ENCODE measurements at places on chromosomes 7 and 10. TPM values are rescaled to one million over a fixed set of nuclear protein-coding genes. Genes with fewer than 3 reads are reported as not detected.

DNA sequence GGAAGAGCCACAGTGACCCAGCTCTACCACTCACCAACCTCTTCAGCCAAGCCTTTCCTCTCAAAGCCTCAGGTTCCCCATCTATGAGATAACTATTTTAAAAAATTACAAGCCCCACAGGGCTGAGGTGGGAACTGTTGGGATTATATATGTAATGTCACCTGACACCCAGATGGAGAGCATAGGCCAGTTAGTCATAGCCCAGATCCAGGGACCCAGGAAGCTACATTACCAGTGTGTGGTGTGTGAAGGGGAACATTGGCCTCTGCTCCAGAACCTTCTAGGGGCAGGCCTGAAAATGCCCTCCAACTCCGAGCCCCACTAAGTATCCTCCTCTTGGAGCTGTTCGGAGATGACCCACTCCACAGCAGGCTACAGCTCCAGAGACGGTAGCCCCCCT is 162.4 kb downstream of the NRF1 start:
- DNase-seq = no peak

- no peak for DNase-seq
Observed at GRCh38 chr7:5436003-5436678, 12.5 kb upstream of the TNRC18 start.

DNA sequence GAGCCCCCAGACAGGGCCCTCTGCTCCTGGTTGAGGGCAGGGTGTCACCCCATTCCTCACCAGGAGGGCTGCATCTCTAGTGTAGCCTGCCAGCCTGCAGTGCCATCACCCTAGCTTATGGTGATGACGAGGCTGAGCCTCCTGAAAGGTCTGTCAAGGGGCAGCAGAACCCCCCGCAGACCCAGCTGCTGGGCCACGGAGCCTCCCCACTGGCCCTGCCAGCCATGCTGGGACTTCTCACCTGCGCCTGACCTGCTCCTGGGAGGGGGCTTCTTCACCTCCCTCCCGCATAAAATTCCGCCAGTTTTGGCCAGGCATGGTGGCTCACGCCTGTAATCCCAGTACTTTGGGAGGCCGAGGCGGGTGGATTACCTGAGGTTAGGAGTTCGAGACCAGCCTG is 40.4 kb upstream of the RASGEF1A start:
- DNase-seq = no peak

Gene CPN1
- not detected for polyA plus RNA-seq

Gene ARMS2
- polyA plus RNA-seq = not detected

Gene ZSWIM8
- 65.4 TPM for polyA plus RNA-seq

Gene FGL2
- 27.9 TPM for polyA plus RNA-seq

Gene TEX36
- polyA plus RNA-seq = not detected

- no peak for DNase-seq
Observed at GRCh38 chr7:90621125-90621746, 25.1 kb downstream of the CDK14 start.

DNA sequence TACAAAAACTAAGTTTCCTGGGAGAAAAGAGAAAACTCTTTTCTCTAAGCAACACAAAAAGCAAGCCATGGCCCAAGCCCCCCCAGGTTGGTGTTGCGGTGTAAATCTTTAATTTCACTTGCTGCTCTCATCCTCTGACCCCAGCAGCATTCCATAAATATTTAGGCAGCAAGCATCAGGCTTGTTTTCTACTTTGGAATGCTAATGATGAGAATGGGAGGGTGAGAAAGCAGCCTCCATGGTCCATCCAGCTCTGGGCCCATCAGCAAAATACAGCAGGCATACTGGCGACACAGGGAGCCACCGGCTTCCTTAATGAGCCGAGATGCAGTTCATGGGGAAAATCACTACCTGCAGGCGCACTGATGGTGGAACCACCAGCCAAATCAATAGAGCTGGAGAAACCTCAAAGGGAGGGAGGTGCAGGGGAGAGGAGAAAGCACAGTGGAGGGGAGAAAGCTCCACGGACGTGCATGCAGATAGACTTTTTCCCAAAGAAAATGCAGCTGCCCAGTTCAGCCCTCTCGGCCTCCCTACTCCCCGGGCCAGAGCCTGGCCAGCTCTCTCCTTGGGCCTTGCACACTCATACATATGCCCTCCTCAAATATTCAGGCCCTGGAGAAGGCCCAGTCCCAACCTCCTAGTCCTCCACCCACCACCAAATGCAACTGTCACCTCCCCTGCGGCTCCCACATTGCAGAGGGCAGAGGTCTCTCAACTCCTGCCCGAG is 131.9 kb downstream of the GRID1 start:
- DNase-seq = no peak

DNA sequence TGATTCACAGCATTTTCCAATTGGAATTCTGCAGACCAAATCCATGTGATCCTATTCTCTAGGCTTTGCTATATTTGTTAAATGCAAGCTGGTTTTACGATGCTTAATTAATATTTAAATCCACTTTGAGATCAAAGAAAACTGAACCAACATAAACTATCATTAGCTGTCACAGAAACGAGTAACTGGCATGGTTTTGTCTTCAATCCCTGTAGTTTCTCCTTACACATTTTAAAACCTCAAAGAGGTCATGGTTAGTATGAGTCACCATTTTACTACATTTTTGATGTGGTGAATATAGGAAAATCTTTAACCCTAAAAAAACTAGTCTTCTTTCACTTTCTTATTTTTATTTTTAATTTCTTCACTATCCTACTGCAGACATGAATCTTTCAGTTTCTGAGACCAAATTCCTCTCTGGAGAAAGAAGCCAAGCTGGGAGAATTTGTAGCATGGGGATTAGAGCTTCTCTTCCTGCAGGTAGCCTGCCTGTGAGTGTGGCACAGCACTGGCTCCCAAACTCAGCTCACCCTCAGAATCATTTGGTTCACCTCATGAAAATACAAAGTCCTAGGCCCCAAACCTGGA is 8.7 kb upstream of the LIPM start:
- DNase-seq = no peak

DNA sequence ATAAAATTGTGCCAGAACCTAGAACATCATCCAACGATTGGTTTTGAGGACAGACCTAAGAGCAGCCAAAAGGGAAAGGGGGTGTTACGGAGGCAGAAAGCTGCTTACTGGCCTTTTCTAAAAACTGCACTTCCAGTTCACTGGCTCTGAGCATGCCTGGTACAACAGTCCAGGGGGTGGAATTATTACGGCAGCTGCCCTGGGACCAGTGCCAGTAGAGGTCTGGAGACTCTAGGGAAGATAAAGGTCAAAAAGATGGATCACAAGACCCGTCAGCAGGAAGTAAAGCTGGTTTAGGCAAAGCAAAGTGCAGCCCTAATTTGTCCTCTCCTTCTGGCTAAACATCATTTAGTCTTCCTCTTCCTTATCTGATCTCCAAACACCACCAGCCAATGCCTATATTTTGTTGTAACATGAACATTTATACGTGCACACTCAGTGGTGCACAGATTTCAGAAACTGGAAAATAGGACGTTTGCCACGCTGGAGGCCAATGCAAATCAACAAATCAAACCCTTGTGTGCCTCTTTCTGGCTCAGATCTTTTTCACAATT is 216.4 kb upstream of the DPP6 start:
- no peak for DNase-seq

DNA sequence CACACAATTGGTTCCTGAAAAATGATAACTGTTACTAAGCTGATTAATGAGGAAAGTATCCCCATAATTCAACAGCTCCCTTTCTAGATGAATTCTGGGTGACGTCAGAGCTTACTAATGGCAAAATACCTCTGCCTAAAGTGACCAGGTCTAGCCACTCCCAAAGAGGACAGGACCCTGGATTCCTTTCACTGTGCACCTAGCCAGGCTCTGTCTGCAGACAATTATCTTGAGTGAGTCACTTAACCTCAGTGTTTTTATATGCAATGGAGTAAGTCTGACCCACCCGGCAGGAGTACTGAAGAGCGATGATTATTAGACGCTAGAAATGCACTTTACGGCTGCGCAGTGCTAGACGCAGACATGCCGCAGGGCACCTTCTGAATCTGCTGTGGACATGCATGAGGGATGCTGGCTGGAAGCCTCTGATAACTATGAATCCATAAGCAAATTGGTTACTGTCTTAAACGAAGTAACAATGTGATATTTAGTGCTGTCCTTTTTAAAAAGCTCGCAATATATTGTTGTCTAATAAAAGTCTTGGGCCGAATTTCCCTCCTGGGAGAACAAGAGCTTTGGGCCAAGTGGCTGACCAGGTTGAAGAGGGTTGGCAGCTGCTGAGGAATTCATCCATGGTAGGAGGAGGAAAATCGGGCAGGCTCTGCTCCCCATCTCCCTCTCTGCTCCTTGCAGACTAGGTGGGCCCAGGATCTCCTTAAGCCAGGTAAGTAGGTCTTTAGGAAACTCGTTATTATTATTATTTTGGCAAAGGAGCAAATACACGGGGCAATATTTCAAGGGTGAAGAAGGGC is 4.6 kb upstream of the INPP5A start:
- DNase-seq = no peak

DNA sequence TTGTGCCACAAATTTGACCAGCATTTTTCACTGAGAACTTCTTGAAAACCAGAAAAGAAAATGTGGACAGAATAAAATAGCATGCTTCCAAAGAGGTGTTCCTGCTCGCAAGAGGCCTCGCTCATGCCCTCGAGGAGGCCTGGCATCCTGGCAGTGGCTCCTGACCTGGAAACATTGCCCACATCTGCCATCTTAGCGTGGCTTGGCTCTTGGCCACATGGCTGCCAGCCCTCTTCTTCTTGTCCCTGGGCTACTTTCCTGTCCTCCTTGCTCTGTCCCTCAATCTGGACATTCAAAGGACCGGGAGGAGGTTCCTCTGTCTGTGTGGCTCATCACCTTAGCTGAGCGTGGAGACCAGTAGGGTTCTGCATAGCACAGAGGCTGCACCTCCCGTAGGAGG is 131.6 kb upstream of the TMEM72 start:
- no peak for DNase-seq

DNA sequence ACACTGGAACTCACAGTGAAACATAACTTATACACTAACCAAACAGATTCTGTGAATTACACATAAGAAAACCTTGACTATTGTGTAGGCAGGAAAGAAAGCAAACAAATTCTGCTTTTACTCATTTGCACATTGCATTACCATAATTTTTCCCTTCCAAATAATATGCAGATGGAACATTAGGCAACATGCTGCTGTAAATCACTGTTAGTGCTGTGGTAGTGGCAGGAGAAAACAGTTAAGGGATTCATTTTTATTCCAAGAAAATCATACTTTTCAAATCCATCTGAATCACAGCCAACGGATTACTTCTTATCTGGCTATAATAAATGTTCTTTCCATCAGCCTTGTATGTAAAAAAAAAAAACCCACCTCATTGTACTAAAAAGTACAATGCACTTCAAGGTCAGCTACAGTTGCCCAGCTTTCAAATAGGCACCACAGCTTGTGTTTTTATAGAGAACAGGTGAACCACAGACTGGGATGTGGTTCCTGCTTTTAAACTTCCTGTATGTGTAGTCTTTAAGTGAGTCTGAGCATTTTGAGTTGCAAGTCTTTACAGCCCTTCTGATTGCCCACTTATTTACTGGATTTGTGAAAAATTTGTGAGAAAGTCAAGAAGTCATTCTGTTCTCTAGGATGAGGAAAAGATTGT is 590.0 kb upstream of the SEMA3D start:
- peak; percentile 41 for DNase-seq

GRCh38 chr10:129772468-129773358 is 191.4 kb downstream of the EBF3 start:
- DNase-seq = no peak

- DNase-seq = no peak
Observed at GRCh38 chr7:100895701-100895955, at the start of gene ACHE. Gene ACHE, minus strand, starts transcription at chr7:100895888. Its CDS starts 1,656 bp downstream, at chr7:100894232.

DNA sequence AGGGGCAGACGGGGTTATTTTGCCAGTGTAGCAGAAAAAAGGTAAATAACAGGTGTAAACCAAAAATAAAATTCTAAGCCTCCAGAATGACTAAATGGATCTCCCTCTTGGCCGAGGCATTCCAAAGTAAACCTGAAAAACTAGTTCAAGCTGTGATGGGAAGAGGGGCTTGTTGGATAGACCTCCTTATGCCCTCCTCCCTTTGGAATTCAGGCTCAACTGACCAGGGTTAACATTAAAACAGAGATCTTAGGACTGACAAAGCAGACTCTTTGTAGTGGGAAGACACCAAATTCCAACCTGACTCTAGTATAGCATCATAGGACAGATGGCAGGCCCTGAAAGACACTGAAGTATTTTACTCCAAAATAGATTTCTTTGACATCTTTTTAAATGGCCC is 113.8 kb upstream of the ITGB1 start:
- no peak for DNase-seq

- DNase-seq = no peak
Observed at GRCh38 chr10:3413937-3414666, 241.5 kb upstream of the PITRM1 start.

GRCh38 chr7:125084196-125084595 is 154.6 kb upstream of the POT1 start:
- peak; percentile 4 for DNase-seq

GRCh38 chr10:123575105-123575504 is 91.0 kb upstream of the GPR26 start:
- DNase-seq = no peak

DNA sequence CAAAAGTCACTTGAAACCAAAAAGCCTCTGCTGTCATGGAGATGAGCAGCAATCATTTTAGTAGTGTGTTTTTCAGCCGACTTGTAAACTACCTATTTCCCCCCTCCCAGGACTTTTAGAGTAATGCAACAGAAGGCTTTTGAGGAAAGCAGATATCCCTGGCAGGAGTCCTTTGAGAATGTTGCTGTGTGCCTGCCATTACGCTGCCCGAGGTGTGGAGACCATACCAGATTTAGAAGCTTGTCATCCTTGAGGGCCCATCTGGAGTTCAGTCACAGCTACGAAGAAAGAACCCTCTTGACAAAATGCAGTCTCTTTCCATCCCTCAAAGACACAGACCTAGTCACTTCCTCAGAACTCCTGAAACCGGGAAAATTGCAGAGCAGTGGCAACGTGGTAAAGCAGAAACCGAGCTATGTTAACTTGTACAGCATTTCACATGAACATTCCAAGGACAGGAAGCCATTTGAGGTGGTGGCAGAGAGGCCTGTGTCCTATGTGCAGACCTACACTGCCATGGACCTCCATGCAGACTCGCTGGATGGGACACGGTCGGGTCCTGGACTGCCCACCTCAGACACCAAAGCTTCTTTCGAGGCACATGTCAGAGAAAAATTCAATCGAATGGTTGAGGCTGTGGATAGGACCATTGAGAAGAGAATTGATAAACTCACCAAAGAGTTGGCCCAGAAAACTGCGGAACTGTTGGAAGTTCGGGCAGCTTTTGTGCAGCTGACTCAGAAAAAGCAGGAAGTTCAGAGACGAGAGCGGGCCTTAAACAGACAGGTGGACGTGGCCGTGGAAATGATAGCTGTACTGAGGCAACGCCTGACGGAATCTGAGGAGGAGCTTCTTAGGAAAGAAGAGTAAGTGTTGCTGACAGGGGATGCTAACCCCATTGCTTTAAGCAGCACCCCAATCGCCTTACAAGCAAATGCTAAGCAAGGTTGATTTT is 2.2 kb downstream of the ZNF365 start:
- DNase-seq = no peak

Gene TMUB1
- polyA plus RNA-seq = 41.6 TPM
